ENCODE measurements at places on chromosomes 3 and 15. TPM values are rescaled to one million over a fixed set of nuclear protein-coding genes. Genes with fewer than 3 reads are reported as not detected.

KBTBD13 gene
- polyA plus RNA-seq: not detected

PRR20G gene
- not detected for polyA plus RNA-seq

DNA sequence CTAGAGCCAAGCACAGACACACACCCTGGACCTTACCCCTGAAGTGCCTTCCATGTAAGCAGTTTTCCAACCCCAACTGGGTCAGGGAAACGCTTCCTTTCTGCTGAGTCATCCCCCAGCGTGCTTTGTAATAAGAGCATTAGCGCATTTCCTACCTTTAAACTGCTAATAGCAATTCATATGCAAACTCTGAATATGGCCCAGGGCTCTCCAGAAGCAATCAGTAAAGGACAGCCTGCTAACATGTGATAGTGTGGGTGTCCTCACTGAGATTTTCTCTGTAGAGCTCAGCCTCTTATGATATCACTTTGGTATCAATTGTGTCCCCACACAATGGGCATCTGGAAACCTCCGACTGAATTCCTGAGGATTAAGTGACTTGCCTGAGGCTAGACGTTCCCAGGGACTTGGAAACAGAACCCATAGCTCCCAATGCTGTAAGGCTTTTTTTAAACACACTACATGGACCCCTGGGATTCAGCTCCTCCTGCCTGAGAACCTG is 5.6 kb downstream of the GABRB3 start:
- H3K27ac ChIP-seq: no peak overlapping the region
- H3K4me1 ChIP-seq: peaks cover 7% of the 10 kb centered on the region
- peak; percentile 40 for DNase-seq
- no peaks in the 10 kb centered on the region for H3K36me3 ChIP-seq

GRCh38 chr15:100926258-100926657 is 7.1 kb downstream of the LRRK1 start:
- no peak overlapping the region for H3K27ac ChIP-seq
- peaks cover 15% of the 10 kb centered on the region for H3K36me3 ChIP-seq
- no peak overlapping the region for H3K4me3 ChIP-seq
- H3K27me3 ChIP-seq: no peaks in the 10 kb centered on the region
- no peak for DNase-seq

GRCh38 chr3:36525115-36525801 is 145.0 kb downstream of the STAC start:
- H3K27me3 ChIP-seq: no peaks in the 10 kb centered on the region
- H3K36me3 ChIP-seq: peaks cover 22% of the 10 kb centered on the region
- H3K4me1 ChIP-seq: peaks cover 37% of the 10 kb centered on the region

- peak; percentile 73 for DNase-seq
- no peaks in the 10 kb centered on the region for H3K27me3 ChIP-seq
- peak overlapping the region; percentile 92 for H3K27ac ChIP-seq
- peaks cover 33% of the 10 kb centered on the region for H3K4me1 ChIP-seq
- H3K36me3 ChIP-seq: no peaks in the 10 kb centered on the region
Observed at GRCh38 chr3:195179776-195180489, 91.0 kb downstream of the XXYLT1 start.

DNA sequence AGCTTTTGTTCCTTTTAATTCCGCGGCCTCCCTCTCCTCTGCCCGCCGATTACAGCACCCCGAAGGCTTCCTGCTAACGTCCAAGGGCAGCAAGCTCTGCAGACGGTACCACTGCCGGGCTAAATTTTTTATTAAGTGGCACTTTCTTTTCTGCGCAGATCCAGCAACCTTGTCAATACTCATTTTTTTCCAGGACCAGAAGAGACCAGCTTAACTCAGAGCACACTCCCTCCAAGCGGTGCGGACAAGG is 542 bp upstream of the MEIS2 start:
- peak overlapping the region; percentile 99 for H3K27ac ChIP-seq
- peaks cover 17% of the 10 kb centered on the region for H3K36me3 ChIP-seq
- no peaks in the 10 kb centered on the region for H3K27me3 ChIP-seq
- no peak for DNase-seq
